ENCODE measurements at places on chromosomes 3 and 15.
A peak's percentile ranks its signal among the peaks of the same experiment; 100 is the strongest.

DNA sequence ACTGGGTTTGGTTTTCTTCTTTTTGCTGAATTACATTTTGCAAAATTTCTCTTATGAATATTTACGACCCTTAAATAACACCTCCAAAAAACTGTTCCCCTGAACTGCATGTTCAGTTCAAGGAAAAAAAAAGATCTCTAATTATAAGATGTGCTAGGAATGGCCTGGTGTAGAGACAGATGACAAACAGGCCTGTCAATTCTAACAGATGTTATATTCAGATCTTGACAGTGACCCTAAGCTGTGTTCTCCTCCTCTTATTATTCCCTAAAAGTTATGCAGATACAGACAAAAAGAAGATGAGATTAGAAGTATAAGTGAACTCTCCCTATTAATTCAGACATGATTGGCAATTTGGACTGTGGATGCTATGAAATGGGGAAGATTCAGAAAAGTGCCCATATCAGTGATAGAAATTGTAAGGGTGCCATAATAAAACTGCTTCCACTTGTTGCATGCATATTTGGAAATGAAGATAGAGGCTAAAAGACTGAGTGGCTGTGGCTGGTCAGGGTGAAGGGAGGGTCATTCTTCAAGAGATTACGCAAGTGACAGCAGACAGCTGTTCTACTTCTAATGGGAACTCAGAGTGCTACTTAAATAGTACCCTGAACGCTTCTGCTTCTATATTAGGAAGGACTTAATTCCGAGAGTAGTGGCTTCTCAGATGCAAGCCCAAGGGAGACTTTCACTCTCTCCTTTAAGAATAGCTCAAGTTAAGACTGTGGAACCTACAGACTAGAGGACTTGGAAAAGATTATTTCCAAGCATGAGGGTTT, 75.5 kb downstream of the ADAMTS9 start:
- DNase-seq = no peak

- no peak for DNase-seq
Observed at GRCh38 chr3:142500211-142500610, 52.4 kb upstream of the XRN1 start.

- DNase-seq = no peak
Observed at GRCh38 chr3:196504556-196504955, 988 bp upstream of the RNF168 start.

GRCh38 chr3:194382892-194383223, 13.3 kb upstream of the LRRC15 start:
- no peak for DNase-seq

DNA sequence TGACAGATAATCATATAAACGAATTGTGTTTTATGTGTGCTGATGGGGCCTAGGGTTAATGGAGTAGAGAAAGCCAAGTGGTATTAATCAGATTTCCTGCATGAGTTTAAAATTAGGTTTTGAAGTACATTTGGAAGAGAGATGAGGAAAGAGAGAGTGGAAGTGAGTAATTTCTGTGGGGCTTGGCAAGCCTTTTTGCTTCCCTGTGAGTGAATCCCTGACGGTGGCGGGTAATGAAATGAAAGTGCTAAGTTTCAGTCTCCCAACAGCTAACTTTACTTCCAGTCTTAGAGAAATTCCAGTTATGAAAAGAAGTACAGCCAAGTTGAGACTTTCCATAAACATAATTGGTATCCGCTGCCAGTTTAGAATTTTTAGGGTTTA, 139.4 kb downstream of the BBX start:
- DNase-seq = no peak

DNA sequence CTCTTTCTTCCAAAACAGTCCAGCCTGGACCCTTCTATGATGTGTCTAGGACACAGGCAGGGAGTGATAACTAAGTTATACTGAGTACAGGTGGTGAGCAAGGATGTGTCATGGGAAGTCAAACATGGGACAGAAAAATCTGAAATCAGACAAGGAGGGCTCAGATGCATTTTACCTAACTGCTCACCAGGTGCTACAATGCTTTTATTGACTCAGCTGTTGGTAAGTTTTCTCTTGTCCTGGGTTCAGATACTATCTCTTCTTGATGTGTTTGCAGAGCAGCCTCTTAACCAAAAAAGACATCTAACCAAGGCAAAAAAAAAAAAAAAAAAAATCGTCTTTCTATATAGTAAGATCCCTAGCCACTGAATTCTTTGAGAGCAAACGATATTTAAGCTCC, 378.6 kb downstream of the VPS13C start:
- DNase-seq = no peak

GRCh38 chr3:141104151-141104821, 53.1 kb downstream of the SPSB4 start:
- no peak for DNase-seq

DNA sequence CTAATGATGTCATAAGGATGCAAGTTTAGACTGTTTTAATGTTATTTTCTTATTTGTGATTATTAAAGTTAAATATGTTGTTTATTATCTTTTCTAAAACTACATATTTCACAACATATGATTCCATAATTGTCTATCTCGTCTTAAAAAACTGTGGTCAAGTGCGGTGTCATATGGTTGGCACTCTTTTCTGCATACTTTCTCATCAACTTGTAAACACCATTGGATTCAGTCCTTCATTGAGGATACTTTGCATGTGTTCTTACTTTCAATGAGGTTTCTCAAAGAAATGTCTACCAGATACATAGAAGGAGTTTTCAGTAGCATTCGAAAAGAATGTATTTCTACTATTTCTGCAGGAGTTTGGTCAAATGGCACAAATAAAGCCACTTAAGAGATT, 22.0 kb upstream of the ALPK3 start:
- no peak for DNase-seq

DNA sequence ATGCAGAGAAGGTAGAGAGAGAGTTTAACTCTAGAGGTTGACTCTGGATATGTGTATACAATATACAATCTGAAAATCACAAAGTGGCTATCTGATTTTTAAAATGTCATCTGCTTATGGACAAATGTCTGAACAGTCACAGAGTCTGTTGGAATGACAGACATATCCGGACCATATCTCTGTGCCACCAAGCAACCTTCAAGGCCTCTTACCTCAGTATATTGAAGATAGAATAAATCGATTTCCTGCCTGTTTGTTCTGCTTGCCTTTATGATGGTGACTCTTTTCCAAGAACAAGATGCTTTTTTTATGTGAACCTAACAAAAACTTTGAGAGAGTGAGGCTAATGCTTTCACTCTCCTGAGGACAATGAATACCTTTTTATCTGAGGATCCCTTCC, 151.1 kb downstream of the RBPMS2 start:
- peak; percentile 46 for DNase-seq

DNA sequence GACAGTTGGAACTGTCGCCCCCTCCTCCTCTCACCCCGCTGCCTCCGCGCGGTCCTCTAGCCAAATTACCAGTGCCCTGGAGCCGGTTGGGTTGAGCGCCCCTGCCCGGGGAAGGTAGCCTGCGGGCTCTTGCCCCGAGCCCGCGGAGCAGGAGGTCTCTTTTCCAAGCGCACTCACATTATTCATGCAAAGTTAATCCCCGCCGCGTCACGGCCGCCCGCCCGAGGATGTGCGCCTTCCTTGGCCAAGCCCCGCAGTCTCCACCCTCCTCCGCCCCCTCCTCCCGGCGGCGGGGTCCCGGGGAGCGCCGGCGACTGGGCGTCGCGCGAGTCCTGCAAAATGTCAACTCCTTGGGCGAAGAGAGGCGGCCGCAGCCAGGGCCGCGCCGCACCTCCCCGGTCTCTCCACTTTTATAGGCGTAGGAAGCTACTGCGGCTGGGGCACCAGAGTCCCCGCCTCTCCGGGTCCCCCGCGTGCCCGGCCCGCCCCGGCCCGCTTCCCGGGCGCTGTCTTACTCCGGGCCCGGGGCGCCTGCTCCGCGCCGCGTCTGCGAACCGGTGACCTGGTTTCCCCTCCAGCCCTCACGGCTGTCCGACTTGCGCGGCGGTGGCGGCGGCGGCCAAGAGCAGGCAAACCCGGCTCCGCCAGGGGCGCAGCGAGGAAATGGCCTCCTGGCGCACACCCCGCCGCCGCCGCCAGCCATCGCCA, at the start of gene THRB:
TSS of gene THRB (minus strand) at position 233 of the 708 bp plus-strand sequence.
- no peak for DNase-seq

DNA sequence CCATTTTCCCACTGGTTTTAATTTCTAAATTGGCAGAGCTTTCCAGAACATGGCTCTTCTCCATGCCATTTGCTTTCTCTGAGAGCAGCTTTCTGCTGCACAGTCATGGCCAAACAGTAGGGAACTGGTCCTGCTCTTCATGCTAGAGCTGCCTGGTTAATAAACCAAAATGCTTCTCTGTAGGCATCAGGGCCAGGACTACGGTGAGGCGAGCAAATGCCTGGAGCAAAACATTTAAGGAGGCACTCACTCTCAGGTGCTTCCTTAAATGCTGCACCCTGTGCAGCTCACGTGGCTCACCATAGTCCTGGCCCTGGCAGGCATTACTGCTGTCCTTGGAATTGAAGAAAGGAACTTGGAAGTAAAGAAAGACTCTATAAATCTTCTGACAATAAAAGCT, 48.5 kb upstream of the PPP2R3A start:
- DNase-seq = no peak

GRCh38 chr3:114057011-114057347, 442 bp downstream of the QTRT2 start:
- no peak for DNase-seq

- no peak for DNase-seq
Observed at GRCh38 chr3:164306042-164306441, 772.3 kb downstream of the SI start.

- DNase-seq = no peak
Observed at GRCh38 chr15:98800437-98801233, 152.3 kb downstream of the IGF1R start.

DNA sequence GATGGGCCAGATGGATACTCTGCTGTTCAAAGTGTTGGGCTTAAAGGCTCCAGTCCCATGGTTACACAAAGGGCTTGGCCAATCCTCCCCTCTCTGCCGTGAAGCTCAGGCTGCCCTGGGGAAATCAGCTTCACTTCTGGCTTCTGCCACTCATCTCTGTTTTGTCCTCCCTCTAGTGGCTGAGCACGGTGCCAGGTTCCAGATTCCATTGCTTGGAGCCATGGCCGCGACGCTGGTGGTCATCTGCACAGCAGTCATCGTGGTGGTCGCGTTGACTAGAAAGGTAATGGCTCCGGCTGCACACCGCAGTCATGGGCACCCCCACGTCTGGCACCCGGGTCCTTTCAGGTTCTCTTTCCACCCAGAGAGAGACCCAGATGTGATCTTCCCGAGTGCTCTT, 5.6 kb downstream of the TIGIT start:
- DNase-seq = peak; percentile 56

GRCh38 chr15:101310508-101310907, 15.5 kb upstream of the SNRPA1 start:
- DNase-seq = no peak

DNA sequence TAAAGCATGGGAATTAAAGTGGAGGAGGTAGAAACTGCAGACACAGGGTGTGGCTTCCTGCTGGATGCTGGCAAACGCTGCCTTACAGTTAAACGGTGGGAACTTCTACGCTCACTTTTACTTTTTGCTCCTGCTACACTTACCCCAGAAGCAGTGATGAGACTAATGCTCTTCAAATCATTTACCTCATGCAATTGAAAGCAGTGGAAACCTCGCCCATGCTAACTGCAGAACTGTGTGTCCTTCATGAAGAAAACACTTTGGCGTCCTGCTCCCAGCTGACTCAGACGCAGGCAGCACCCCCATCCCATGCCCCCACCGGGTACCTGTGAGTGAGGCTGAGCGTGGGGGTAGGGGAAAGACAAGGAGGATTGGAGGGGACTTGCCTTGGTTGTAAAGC, 31.8 kb downstream of the UPK1B start:
- DNase-seq = no peak

- no peak for DNase-seq
Observed at GRCh38 chr3:188530226-188530625, 376.3 kb downstream of the LPP start.

GRCh38 chr3:136954980-136955780, 2.6 kb upstream of the IL20RB start:
- DNase-seq = no peak

DNA sequence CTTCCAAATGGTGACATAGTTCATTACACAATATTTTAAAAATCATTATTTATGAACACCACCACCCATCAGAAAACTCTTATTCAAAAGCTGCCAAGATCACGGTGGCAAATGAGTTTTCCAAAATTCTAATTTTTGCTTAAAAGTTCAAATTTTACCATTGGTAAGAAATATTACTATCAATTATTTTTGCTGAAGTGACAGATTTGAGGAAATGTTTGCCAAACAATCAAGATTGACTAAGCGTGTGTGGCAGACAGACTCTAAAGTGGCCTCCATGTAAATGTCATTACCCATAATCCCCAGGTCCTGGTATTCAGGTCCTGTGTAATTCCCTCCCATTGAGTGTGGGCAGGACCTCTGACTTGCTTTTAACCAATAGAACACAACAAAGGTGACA, 35.0 kb downstream of the ZNF280D start:
- DNase-seq = no peak

DNA sequence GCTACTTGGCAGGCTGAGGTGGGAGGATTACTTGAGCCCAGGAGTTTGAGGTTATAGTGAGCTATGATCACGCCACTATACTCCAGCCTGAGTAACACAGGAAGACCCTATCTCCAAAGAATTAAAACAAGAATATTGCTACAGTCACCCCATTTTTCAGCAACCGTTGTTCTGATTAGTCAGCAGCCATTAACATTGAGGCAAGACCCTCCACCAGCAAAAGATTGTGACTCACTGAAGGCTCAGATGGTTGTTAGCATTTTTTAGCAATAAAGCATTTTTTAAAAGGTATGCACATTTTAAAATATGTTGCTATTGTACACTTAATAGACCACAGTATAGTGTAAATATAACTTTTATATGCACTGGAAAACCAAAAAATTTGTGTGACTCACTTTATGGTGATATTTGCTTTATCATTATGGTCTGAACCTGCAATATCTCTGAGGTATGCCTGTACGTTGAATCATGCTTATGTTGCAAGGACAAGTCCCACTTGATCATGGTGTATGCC, 492.6 kb downstream of the SQOR start:
- DNase-seq = no peak

DNA sequence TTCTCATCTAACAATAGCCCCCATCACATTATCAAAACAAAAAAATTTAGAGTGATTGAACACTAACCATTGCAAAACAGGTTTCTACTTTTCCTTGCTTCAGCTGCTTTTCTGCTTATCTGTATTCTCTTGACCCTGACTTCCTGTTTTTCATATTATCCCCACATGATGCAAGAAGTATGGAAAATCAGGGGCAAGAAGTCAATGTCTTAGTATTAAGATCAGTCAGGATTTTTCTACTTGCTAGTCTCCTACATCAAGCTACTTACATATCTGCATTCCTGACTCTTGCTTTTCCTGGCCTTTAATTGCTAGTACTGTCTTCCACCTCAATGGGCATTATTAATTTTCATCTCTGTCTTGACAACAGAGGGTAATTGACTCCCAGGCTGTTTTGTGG, 300.2 kb downstream of the OTOL1 start:
- DNase-seq = no peak

GRCh38 chr15:101029971-101030661, 111.0 kb downstream of the LRRK1 start:
- DNase-seq = no peak

GRCh38 chr3:137796993-137797392, 32.9 kb downstream of the SOX14 start:
- DNase-seq = no peak
